ENCODE measurements at places on chromosomes 12 and 14.

- DNase-seq, result no peak
Observed at GRCh38 chr12:94922561-94922960, 80.9 kb downstream of the NDUFA12 start.

DNA sequence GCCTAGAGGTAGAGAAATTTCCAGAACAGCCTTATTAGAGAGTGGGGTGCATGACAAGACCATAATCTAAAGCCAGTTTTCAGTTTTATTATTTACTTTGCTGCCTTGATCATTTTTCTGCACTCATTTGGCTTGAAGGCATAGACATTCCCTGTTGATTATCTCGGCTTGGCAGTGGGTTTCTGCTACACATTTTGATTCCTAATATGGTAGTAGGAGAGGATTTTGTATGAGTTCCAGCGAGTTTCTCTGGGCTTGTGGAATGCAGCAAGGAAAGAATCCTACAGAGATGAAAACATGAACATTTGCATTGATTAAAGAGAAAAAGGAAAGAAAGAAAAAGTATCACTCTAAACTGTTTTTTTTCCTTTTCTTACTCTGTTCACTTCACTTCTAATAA lies 281.2 kb downstream of the PAWR start:
- no peak for DNase-seq

- no peak for DNase-seq
Observed at GRCh38 chr14:31435276-31435675, 14.9 kb upstream of the HEATR5A start.

DNA sequence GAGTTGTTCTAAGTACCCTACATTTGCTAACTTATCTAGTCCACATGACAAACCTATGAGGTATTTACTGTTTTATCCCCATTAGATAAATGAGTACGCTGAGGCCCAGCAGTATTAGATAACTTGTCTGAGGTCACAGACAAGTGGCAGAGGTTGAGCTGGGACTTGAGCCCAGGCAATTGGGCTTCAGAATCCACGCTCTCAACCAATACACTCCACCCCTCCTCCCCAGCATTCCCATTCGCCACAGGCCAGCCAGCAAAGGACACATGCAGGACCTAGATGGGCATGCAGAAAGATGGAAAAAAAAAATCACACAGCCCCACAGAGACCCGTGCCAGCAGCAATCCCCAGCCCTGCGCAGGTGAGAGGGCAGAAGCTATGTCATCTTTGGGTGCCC lies 12.4 kb downstream of the HDAC7 start:
- no peak for DNase-seq

DNA sequence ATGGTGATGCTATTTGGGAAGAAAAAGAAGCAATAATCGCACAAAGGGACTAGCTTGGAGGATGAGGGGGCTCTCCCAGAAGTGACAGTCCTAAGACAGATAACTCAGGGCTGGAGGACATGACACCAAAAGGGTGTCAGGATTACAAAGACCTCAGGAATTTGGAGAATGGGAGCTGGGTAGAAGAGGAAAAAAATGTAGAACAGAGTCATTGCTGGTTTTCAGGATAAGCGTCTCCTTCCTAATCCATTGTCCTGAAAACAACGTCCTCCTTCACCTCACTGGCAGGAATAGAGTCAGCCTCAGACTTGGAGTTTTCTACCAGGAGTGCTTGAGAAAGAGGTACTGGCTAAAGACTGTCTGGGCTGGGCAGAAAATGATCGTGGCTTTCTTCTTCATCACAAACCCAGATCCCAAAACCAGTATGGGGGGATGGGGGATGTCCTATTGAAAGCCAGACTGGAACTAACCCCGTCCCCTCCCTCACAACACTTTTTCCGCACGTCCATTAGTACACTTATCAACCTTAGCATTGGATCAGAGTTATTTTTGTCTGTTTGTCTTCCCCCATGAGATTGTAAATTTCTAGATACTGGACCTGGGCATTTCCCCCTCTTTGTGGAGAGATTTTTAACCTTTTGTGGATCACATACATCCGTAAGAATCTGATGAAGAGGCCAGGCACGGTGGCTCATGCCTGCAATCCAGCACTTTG lies 14.3 kb downstream of the B4GALNT3 start:
- DNase-seq, result no peak

DNA sequence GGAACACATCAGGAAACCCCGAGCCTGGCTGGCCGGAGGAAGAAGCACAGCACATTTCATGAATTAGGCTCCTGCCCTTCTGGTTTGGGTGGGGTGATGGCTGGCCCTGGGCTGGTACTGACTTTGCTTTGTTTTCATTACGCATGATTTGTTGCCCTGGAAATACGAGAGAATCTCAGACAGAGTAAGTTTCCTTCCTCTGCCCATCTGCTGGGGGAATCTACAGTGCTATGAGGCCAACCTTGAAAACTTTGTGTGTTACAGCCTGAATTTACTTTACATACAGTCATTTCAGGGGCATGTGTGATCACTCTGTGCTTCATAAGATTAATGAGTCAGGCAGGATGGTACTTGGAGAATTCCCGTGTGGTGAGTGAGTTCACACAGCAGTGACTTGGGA lies 20.5 kb upstream of the SLC5A8 start:
- DNase-seq, result no peak

DNA sequence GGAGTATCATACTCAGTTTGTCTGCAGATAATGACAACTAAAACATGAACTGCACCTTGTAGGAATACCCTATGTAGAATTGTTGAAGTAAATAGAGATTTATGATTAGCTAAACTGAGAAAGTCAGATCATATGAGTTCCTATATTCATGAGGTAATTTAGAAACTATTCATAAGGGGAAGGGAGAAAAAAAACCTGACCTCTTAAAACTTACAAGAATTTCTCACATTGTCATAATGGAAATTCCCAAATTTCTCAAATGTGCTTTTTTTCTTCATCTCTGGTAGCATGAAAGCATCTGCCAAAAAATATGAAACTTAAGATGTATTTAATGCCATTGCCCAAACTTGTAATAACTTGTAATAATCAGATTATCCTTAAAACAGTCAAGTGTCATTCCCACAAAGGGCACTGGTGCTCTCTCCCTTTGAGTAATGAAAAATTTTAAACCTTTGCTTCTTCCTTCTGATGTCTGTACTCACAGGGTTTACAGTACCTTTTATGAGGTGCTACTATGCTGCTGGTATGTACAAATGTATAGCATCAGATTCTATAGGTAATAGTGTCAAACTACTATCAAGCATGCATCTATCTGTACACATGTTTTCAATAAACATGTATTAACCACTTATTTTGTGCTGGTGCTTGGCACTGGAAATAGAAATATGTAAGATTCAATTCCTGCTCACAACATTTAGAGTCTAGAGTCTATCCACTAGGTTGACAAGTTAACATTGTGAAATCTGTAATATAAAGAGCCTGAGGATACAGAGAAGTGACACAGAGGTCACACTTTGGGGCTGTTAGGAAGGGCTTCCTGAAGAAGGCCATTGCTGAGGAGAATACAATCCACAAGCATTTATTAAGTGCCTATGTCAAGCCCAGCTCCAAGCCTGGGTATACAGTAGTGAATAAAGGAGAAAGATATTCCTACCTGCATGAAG lies 17.4 kb upstream of the DRAM1 start:
- DNase-seq, result no peak

DNA sequence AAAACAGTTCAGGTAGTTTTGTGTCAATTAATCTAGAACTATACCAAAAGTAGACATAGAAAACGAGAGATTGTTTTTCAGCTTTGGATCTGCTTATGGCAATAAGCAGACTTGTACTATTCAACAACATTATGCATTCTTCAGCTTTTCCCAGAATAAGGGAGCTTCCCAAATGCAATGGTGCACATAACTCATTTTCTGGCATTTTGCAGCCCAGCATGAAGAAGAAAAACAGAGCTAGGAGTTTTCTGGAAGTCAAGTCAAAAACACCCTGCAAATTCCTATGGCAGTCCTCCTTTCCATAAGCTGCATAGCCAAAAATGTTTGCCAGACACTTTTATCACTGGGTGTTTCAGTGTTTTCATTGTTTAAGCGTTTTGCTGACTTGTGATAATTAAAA lies 314.7 kb downstream of the NAV3 start:
- DNase-seq, result no peak

DNA sequence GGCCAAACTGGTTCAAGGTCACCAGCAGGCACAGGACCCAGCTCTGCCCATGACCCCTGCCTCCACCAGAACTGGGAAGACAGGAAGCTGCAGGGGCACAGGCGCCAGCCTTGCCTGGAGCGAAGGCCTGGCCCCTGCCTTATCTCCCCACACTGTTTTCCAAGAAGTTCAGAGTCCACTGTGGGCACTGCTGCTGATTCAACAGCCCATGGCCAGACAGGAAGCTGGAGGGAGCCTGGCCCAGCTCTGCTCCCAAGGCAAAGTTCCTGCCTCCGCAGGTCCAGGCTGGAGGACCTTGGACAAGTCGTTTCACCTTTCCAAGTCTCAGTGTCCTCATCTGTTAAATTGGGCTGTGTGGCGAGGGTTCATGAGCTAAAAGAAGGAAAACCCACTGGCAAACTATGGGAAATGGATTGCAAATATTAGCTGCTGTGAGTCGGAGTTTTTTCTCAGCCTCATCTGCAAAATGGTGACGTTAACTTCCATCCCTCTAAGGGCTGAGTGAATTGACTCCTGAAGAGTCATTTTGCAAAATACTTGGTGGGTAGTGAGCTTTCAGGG lies 1.2 kb downstream of the PHETA1 start:
- DNase-seq, result no peak

- no peak for DNase-seq
Observed at GRCh38 chr12:11669348-11669747, 19.9 kb downstream of the ETV6 start.

GRCh38 chr12:111408116-111408440 lies 2.4 kb downstream of the SH2B3 start:
- no peak for DNase-seq

DNA sequence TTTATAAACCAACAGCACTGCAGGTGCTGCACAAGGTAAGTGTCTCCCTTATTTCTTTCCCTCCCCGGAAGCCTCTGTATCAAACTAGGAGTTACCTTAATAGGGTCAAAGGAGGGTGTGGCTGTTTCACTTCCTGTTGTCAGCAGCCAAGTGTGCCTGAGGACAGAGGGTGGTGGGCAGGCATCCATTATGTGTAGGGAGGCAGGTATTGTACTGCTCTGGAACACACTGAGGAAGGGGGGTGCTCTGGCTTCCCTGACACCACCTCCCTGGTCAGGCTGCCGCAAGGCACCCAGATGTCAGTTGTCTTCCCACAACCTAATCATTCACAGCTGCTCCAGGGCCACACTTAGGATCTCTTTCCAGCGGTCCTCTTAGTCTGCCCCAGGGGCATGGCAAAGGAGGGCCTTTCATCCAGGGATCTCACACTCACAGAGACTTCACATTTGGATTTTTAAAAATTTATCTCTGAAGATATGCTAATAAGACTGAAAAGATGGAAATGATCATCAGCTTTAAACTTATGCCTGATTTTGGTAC lies 132.0 kb upstream of the ARHGAP5 start:
- peak; percentile 60 for DNase-seq

- no peak for DNase-seq
Observed at GRCh38 chr12:12396694-12397093, 39.8 kb downstream of the BORCS5 start.

GRCh38 chr12:32600681-32601080 lies 78.4 kb upstream of the DNM1L start:
- no peak for DNase-seq

- no peak for DNase-seq
Observed at GRCh38 chr14:56197150-56197549, 78.9 kb downstream of the PELI2 start.

GRCh38 chr12:131850856-131851559 lies 22.8 kb downstream of the MMP17 start:
- DNase-seq, result peak; percentile 39

- peak; percentile 46 for DNase-seq
Observed at GRCh38 chr12:92556141-92556540, 146.6 kb upstream of the PLEKHG7 start.

- no peak for DNase-seq
Observed at GRCh38 chr14:44970907-44971306, 8.9 kb downstream of the TOGARAM1 start.

GRCh38 chr12:124259154-124260066 lies 35.5 kb upstream of the RFLNA start:
- no peak for DNase-seq

- DNase-seq, result no peak
Observed at GRCh38 chr14:95524706-95525512, 8.5 kb upstream of the SYNE3 start.

- no peak for DNase-seq
Observed at GRCh38 chr14:29222671-29223268, 456.2 kb downstream of the FOXG1 start.

DNA sequence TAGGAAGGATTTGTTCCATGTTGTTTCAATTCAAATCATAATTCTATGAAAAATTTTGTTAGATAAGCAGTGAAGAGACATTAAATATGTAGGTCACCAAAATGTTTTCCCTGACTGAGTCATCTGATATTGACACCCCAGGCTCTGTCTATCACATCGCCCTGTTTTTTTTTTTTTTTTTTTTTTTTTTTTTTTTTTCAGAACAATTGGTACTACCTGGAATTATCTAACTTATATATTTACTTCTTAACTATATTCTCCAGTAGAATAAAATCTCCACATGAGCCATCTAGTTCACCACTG lies 97.8 kb upstream of the KRAS start:
- DNase-seq, result no peak

GRCh38 chr12:121400332-121401139 lies 618 bp downstream of the RNF34 start:
- DNase-seq, result peak; percentile 65

All from CD4-positive, alpha-beta T cell treated with Interleukin-21 for 1 hour (primary cell).